Omental fat pad (tissue), 4 donors: ENCODE measurements at places on chromosomes 1 and 21. TPM values are rescaled to one million over a fixed set of nuclear protein-coding genes. Genes with fewer than 3 reads are reported as not detected.

GRCh38 chr21:44626262-44626661 is 631 bp upstream of the KRTAP10-9 start:
- DNase-seq: no peak

DNA sequence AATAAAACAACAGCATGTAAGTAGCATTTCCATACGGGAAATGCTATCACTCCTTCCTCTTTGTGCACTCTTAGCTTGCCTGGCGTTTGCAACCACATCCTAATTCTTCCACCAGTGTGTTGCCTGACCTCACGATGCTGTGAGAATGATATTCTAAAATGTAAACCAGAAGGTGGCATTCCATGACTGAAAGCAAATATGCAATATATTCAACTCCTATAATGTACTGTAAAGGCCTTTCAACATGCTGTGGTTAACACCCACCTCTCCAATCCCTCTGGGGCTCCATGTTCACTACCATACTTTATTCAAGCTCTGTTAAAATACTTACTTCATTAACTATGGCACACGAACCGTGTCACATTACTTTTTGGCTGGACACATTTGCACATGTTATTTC is 420.6 kb upstream of the DEPDC1 start:
- DNase-seq: no peak

DNA sequence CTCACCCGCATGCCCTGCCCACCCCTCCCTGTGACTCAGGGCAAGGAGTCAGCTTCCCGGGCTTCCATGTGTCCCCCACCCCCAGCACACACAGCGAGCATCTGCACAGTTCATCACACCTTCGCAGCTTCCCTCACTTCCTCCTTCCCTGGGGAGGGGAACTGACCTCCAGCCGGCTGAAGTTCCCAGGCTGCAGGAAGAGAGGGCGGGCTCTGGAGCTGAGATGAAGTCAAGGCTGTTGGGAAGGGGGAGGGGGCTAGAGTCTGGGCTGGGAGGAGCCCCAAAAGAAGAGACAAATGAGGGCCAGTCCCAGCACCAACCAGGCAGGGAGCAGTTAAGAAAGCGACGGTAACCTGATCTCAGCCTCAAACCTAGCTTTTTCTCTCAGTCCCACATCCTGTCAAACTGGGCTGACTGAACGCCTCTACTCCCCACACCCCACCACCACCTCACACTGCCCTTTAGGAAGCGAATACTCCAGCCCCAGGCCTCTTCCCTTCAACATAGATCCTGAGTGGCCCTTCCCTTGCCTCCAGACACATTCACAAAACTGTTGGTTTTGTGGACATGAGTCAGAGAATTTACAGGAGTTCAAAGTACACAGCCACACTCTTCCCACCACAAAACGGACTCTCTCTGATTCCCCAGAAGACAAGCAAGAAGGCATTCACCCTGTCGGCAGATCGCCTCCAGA is 1.8 kb downstream of the RHOC start:
- DNase-seq: peak; percentile 57

GRCh38 chr1:111958075-111958474 is 31.4 kb downstream of the KCND3 start:
- no peak for DNase-seq

GRCh38 chr1:228953207-228953606 is 217.9 kb downstream of the RHOU start:
- no peak for DNase-seq

- DNase-seq: no peak
Measured at GRCh38 chr1:9842073-9842711, 18.4 kb upstream of the CLSTN1 start.

DNA sequence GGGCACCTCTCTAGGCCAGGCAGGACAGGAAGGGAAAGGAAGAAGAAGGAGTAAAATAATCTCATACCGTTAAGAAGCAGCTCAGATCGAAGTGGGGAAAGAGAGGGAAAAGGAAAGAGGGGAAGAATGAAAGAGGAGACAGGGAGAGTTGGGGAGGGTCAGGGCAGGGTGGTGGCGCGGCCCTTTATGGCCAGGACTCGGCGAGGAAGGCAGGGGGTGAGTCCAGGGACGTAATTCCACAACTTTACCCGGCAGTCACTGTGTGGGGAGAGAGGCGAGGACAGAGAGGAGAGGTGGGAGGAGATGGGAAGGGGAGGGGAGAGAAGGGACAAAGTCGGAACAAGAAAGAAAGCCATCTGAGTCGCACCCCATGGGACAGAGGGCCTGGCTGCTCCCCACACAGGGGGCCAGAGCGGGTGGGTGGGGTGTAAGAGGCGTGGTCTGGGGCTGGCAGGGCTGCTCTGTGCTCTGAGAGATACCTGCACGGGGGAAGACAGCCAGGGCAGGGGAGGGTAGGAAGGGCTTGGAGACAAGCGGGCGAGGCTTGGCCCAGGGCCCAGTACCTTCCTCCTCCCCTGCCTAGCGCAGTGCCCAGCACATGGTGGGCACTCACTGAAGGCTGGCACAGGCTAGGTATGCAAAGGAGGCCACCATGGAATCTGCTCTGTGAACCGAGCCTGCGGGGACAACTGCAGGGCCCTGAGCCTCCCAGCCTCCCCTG is 49.4 kb downstream of the KIF21B start:
- no peak for DNase-seq

DNA sequence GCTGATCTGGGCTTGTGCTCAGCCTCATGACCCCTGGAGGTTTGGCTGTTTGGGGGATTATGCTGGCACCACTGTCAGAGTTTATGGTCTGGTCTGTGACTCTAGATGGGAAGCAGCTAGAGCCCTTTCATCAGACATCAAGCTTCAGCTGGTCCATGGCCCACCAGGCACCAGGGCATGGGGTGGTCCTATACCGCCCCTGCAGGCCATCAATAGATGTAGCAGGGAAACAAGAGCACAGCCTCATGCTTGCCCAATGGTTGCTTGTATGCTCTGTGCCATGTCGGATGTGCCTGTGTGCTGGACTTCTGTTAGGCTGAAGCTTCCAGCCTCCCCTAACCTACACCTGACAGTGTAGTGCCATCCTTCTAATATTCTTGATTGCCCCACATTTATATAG is 71.1 kb upstream of the CD34 start:
- no peak for DNase-seq

DNA sequence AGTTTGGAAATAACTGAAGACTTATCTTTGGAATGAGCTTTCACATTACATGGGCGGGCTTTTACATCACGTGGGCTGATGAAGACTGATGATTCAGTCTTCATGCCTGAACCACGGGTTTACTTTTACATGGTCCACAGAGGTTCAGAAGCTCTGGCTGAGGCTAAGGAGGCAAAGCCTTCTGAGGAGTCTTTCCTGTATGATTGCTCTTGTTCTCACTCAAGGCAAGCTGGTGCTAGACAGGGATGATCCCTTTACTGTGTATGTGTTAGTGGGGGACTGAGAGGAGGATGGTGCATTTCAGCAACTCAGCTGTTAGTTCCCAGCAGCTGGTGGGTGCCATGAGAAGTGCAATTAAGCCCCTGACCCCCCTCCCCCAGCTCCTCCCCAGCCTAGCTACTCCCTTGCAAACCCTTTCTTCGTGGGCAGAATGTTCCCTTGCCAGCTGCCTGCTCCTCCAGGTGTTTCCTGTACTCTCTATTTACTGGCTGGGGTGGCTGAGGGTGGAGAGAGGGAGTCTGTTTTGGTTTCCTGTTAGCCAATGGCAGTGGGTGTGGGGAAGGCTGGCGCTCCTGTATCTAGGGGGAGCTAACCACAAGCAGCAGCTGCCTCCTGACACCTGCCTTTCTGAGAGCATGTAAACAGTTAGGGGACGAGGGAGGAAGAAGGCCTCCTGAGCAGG is 15.4 kb downstream of the BTG2 start:
- no peak for DNase-seq

GRCh38 chr1:112698366-112699310 is 8.3 kb downstream of the RHOC start:
- DNase-seq: no peak

The GUCA2A gene
- not detected for total RNA-seq

The TBX15 gene
- 4.1 TPM for total RNA-seq

The PLCH2 gene
- total RNA-seq: 0.31 TPM

The PDPN gene
- total RNA-seq: 182 TPM

The BACH1 gene
- total RNA-seq: 58.6 TPM
